ENCODE measurements at places on chromosomes 6 and 20.

DNA sequence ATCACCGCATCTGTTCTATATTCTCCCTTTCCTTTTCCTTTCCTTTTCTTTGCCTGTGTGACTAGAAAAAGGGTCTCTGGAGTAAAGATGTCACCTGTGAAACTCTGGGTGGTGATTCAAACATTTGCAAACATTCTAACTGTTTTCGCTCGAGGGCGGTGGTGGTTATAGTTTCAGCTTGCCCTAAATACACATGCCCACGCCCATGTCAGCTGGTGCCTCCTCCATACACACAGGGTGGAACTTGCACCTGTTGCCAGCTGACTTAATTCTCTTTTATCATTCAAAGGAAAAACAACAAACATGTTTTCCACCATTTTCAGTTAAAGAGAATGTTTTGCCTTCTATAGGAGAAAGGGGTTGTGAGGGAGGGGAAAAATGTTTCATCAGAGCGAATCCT lies 381.9 kb upstream of the ARID1B start:
- no peak for DNase-seq

DNA sequence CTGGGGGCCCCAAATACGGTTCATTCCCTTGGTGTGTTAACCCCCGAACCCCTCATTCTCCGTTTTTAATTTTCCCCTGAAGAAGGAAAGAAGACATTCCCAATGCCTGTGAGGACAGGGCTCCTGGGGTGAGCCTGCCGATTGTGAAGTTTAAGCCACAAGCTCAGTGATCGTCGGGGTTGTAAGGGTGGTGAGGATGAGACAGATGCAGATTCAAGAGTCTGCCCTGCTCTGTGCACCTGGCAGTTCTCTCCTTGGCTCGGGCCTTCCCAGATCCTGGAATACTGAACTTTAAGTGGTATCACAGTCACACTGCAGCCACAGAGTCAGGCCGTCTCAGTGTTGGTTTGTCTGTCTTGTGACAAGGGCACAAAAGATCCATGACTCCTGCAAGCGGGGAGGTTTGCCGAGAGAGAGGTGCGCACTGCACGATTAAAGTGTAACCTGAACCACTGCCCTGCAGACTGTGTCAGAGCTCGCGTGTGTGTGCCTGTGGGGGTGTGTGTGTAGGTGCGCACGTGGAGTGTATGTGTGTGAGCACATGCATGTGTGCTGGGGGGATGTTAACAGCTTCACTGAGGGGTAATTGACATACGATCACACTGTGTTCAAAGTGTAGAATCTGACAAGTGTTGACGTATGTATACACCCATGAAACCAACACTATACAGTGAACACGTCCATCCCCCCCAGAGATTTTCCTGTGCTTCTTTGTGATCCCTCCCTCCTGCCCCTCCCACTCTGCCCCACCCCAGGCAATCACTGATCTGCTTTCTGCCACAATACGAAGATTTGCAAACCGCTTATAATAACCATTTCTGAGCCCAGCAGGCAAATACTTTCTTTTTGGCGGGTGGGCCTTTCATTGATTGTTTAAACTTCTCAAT lies 38.9 kb downstream of the RPP40 start:
- DNase-seq = no peak

- no peak for DNase-seq
Measured at GRCh38 chr6:50966532-50966931, 147.9 kb downstream of the TFAP2B start.

GRCh38 chr6:56838965-56839364 lies 115.9 kb upstream of the BEND6 start:
- no peak for DNase-seq

DNA sequence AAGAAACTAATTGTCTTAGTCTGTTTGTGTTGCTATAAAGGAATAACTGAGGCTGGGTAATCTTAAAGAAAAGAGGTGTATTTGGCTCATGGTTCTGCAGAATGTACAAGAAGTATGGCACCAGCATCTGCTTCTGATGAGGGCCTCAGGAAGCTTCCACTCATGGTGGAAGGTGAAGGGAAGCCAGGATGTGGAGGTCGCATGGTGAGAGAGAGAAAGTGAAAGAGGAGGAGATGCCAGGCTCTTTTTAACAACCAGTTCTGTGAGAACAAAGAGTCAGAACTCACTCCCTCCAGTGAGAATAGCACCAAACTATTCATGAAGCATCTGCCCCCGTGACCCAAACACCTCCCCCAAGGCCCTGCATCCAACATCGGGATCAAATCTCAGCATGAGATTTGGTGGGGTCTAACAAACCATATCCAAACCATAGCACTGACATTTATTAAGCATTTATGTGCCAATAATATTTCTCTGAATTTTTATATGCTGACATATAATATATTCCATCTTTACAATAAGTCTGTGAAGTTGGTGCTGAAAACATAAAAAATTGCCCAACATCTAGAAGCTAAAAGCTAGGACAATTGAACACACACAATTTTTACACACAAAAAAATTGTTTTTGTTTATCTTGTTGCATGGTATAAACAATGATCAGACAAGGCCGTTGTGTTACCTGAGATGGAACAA lies 29.2 kb upstream of the BTN3A2 start:
- no peak for DNase-seq

DNA sequence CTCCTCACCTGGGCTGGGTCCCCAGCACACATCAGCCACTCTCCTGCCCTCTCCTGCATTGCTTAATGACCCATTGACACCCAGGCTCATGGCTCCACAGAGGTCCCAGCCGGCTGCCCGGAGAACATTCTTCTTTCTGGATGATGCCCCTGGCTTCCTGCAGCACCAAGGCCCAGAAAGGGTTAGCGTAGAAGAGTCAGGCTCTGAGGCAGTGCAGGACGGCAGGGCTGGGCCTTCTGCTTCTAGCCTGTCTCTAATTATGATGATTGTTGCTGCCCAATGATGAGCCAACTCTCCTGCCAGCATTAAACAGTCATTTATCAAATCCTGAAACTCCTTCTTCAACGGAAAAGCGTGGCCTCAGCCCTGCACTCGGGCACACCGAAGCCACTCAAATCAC lies 66.4 kb downstream of the ZNF217 start:
- no peak for DNase-seq

- DNase-seq = no peak
Measured at GRCh38 chr20:23136893-23137745, 51.0 kb upstream of the CD93 start.

DNA sequence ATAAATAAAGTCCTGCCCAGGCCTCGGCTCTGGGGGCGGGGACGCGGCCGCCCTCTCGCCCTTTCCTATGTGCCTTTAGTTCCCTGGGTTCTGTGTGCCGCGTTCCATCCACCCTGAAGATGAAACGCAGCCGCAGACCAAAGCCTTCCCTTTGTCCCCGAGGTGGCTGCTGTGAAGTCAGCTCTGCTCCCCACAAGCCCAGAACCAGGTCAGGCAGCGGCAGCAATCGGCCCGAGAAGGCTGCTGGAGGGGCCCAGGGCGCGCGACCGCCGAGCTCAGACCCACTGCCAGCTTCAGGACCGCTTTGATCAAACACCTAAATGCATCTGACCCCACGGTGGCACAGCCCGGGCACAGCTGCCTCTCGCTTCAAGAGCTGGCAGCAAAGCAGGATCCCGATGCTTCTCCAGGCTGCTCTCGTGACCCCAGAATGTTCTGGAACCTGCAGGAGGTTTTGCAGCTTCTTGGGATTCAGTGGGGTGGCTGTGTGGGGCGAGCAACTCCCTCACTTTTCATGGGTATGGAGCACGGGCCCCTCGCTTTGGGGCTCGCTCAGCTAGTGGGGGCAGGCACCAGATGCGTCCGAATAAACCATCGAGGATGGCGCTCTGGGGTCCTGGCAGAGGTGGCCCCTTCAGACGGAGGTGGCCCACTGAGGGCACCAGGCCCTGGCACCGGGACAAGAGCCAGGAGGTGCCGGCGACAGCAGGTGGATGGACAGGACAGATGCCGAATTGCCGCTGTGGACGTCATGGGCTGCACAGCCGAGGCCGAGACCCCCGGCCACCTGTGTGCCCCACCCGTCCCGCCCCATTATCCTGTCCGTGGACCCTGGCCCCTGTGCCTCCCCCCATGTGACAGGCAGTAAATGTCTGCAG lies 13.0 kb downstream of the CHRNA4 start:
- DNase-seq = no peak

GRCh38 chr6:142482974-142483373 lies 181.2 kb downstream of the ADGRG6 start:
- no peak for DNase-seq

GRCh38 chr6:7541175-7542064 lies at the start of gene DSP:
TSS of gene DSP (plus strand) at chr6:7541671. CDS start at chr6:7541916, 245 bp downstream.
- peak; percentile 81 for DNase-seq

- no peak for DNase-seq
Measured at GRCh38 chr6:32912951-32913350, 27.9 kb downstream of the HLA-DMB start.

All from GM03348 (cell line).